G401 (cell line): ENCODE measurements at places on chromosomes 6 and 20. TPM values are rescaled to one million over a fixed set of nuclear protein-coding genes. Genes with fewer than 3 reads are reported as not detected.

The HLA-B gene
- total RNA-seq = 9.0 and 25.4 TPM in 2 replicates

The BEND3 gene
- 4.7 and 6.9 TPM in 2 replicates for total RNA-seq

DNA sequence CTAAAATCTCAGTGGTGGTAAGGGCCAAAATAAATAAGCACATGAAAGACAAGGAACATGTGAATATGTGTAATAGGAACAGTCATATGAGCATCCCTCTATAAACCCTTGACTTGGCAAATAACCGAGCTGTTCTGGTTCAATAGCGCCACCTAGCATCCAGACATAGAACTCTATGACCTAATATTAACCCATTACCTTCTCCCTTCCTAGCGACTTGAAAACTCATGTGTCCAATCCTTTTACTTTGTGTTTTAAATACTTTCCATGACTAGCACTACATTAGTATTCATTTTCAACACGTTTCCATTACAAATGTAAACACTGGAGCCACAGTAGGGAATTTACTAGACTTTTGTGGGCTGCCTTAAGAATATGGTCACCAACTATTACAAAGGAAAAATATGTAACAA, 279.7 kb downstream of the UST start:
- peak; percentile 41 for DNase-seq

GRCh38 chr20:42485556-42485955, 704.1 kb downstream of the PTPRT start:
- DNase-seq = no peak

DNA sequence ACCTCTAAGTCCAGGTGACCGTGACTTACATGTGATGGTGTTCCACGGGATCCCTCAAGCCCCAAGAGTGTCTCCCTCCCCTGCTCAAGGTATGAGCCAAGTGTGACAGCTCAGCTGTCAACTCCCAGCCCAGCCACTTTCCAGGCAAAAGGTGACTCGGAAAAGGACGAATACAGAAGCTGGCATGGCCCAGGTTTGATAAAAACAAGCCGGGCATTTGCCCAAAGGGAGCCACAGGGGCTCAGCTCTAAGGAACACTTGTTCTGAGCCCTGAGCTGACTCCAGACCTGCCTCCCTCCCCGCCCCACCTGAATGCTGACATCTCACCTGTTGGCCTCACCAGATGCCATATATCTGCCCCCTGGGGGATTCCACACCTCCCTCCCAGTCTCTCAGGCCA, 43.0 kb upstream of the BPIFA2 start:
- DNase-seq = no peak

GRCh38 chr6:51529240-51529639, 558.2 kb downstream of the PKHD1 start:
- DNase-seq = no peak

GRCh38 chr6:112252571-112253497, 1.5 kb downstream of the LAMA4 start:
- DNase-seq = peak; percentile 4

GRCh38 chr20:19423097-19423899, 210.9 kb downstream of the SLC24A3 start:
- no peak for DNase-seq

- DNase-seq = no peak
Observed at GRCh38 chr6:81818901-81819361, 66.5 kb upstream of the TENT5A start.

- DNase-seq = no peak
Observed at GRCh38 chr6:139904568-139904967, 530.1 kb upstream of the CITED2 start.

DNA sequence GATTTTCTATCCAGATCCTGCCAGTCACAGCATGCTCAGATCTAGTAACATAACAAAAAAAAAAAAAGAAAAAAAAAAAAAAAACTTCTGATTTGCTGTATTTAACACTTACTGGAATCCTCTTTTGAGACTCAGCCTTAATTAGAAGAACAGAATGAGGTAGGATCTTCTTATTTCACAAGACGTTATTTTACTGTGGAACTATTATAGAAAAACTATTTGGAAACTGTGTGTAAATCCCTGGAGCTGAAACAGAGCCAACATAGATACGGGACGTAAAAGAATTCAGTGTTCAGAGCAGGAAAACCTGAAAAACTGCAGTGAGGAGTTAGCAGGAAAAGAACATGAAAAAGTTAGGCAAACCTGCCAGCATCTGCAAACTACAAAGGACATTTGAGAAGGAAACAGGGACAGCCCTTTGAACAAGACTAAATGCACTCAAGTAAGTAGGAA, 3.4 kb upstream of the ZNF217 start:
- DNase-seq = no peak

The ENPP5 gene
- not detected in 2 replicates for total RNA-seq

GRCh38 chr6:112296122-112296521, 41.8 kb upstream of the LAMA4 start:
- peak; percentile 7 for DNase-seq
